ENCODE measurements at places on chromosomes 2 and 18.

DNA sequence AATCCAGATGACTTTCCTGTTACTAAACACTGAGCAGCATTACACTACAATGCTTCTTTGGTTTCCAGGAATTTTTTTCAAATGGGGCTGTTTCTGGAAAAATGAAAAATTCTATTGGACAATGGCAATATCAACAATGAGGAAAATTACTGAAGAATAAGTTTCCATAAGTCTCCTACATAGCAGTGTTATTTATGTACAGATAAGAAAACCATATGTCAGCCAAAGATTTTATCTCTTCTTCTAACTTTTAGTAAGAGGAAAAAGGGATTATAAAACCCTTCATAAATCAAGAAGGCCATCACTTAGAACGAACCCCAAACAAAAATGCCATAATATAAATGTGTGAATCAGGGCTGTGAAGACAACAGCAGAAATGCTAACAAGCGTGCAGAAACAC lies 31.6 kb upstream of the NOSTRIN start:
- DNase-seq, result no peak

- no peak for DNase-seq
Measured at GRCh38 chr2:188466761-188467160, 175.1 kb downstream of the GULP1 start.

- DNase-seq, result no peak
Measured at GRCh38 chr2:131050896-131051295, 42.4 kb downstream of the FAM168B start.

GRCh38 chr2:20486571-20486970 lies 39.7 kb downstream of the RHOB start:
- DNase-seq, result no peak

GRCh38 chr2:198973181-198973580 lies 484.6 kb downstream of the SATB2 start:
- no peak for DNase-seq

- no peak for DNase-seq
Measured at GRCh38 chr18:77181950-77182707, 49.5 kb upstream of the MBP start.

DNA sequence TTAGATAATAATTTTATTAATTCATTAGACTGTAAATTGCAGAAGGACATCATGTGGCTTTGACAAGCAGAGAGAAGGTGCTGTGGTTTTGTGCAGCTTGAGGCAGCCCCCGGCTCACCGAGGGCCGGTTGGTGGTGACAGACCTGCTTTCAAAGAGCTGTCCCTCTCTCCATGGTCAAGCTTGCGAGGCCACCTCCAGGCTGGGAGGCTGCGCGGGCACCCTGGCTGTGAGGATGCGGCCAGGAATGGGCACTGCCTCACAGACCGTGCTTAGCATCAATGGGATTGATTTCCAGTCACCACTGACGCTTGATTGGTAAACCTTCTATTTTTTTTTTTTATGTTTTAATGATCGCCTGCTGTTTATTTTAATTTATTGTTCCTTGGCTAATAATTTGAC lies 690.9 kb downstream of the GALR1 start:
- DNase-seq, result no peak

DNA sequence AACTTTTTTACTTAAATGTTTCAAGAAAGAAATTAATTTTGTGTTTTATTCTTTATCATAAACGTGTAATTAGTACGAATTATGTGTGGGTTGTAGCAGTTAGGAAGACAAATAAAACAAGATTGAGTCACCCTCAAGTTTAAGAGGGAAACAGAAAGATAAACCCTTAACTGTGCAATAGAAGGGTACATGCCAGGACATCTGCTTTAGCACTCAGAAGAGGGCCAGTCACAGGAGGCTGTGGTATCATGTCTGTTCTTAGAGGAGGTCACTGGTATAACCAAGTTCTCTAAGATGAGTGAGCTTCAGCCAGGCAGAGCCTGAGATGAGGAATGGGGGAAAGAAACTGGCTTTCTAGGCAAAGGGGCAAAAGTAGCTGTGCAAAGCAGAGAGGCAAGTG lies 42.4 kb upstream of the GRHL1 start:
- no peak for DNase-seq

- DNase-seq, result no peak
Measured at GRCh38 chr2:108215794-108216211, 24.0 kb upstream of the SULT1C3 start.

- no peak for DNase-seq
Measured at GRCh38 chr2:236971131-236971821, 114.4 kb upstream of the COPS8 start.

GRCh38 chr2:156322051-156322685 lies 10.4 kb downstream of the NR4A2 start:
- no peak for DNase-seq

DNA sequence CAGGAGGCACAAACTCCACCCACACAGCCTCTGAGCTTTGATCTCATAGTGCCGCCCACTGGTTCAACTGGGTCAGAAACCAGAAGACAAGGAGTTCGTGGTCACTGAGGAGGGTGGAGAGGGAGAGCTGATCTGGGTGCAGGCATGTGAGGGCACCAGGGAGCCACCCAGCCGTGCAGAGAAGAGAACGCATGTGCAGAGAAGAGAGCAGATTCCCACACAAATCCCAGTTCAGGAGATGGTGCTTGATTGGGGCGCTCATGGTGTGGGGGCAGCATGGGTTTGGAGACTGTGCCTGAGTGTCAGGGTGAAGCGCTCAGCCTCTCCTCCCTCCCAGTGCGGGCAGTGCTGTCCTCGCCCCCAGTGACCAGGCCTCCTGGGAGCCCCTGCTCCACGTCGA lies 375.2 kb upstream of the MYT1L start:
- DNase-seq, result no peak

DNA sequence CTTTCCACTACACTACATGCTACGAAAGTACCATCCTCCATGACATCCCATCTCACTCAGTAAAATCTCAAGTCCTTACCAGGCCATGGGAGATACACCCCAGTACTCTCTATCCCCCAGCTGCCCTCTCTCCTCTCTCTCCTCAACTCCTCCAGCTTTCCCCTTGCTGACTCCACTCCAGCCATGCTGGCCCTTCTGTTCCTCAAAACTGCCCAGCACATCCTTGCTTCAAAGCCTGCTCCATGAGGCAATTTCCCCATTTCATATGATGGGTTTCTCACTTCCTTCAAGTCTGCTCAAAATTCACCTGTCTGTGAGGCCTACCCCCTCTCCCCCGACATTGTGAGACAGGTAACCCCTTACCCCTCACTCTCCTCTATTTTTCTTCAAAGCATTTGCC lies 8.6 kb downstream of the CHN1 start:
- no peak for DNase-seq

GRCh38 chr2:213224366-213224765 lies 59.9 kb upstream of the SPAG16 start:
- DNase-seq, result no peak

- no peak for DNase-seq
Measured at GRCh38 chr2:120722246-120722567, 13.5 kb upstream of the GLI2 start.

GRCh38 chr2:118539290-118539689 lies 308.2 kb downstream of the EN1 start:
- no peak for DNase-seq

DNA sequence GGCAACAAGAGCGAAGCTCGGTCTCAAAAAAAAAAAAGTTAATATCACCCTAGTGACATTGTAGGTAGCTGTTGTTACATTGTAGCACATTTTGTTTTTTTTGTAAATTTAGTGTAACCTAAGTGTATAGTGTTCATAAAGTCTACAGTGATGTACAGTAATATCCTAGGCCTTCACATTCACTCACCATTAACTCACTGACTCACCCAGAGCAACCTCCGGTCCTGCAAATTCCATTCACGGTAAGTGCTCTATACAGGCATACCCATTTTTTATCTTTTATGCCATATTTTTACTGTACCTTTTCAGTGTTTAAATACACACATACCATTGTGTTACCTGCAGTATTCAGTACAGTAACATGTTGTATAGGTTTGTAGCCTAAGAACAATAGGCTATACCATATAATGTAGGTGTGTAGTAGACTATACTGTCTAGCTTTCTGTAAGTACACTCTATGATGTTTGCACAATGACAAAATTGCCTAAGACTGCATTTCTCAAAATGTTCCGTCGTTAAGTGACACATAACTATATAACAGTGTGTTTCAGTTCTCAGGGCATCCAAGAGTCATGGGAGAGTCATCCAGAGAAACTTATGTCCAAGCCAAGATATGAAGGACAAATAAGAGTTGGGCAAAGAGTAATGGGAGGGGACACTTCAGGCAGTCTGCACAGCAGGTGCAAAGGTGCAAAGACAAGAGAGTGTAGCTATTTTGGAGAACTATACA lies 68.4 kb downstream of the TANK start:
- DNase-seq, result no peak
